CD4-positive, alpha-beta T cell treated with Interleukin-17A for 4 hours (primary cell): ENCODE measurements at places on chromosomes 1 and 21.

GRCh38 chr1:31315902-31316301, 19.1 kb downstream of the ZCCHC17 start:
- no peak for DNase-seq

- no peak for DNase-seq
These were observed 39.2 kb downstream of the HLX start for GRCh38 chr1:220918285-220918951.

GRCh38 chr1:51512606-51513005, 6.5 kb downstream of the EPS15 start:
- no peak for DNase-seq

- DNase-seq, result no peak
These were observed 13.6 kb downstream of the ACTL8 start for GRCh38 chr1:17768651-17769241.

DNA sequence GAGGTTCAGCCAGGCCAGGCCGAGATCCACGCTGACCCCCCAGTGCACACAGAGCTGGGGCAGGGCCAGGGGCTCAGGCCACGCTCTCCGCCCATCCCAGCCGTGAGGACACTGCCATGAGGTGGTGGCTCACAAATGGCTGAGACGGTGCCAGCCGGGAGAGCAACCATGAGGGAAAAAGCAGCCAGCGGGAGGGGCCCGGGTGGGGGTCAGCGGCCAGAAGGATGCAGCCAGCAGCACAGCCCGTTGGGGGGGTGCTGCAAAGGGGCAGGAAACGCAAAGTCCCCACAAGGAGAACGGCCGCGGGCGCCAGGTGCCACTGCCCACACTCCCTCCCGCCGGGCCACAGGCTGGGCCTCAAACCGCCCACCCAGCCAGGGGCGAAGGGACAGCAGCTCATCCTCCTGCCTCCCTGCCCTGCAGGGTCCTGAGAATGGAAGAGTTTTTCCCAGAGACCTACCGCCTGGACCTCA, 8.3 kb downstream of the TTLL10 start:
- DNase-seq, result no peak

DNA sequence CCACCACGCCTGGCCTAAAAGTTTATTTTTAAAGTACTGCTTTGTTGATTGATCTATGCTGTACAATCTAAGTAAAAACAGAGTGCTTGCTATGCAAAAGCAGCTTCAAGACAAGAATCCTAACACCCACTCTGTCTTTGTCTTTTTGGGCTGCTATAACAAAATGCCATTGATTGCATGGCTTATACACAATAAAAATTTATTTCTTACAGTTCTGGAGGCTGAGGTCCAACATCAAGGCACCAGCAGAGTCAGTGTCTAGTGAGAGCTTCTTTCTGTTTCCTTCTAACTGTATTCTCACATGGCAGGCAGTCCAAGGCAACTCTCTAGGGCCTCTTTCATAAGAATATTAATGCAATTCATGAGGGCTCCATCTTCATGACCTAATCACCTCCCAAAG, 63.6 kb upstream of the GJA5 start:
- no peak for DNase-seq

- DNase-seq, result no peak
These were observed 4.2 kb upstream of the RGS13 start for GRCh38 chr1:192631749-192632148.
